ENCODE measurements at places on chromosomes 7 and 10.

GRCh38 chr10:22442063-22442462, 96.8 kb downstream of the SPAG6 start:
- DNase-seq = no peak

GRCh38 chr10:24041034-24041433, 167.9 kb upstream of the KIAA1217 start:
- no peak for DNase-seq

- no peak for DNase-seq
Measured at GRCh38 chr10:92790440-92790839, 57.9 kb upstream of the EXOC6 start.

DNA sequence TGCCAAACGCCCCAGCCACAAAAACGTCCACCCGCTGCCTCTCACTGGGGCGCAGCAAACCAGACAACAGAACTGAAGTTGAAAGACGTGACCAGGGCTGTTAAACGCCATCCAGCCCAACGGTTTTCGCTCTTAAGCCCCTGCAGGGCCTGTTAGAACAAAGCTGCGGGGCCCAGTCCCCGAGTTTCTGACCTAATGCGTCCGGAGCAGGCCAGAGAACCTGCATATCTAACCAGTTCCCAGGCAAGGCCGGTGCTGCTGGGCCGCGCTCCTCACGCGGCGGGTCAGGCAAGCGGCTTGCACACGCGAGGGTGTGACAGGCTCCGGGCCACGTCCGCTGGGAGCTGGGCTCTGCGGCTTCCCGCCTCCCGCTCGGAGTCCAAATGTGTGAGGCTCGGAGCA, 87.0 kb downstream of the PTPRN2 start:
- no peak for DNase-seq

- no peak for DNase-seq
Measured at GRCh38 chr7:122577449-122578003, 121.4 kb downstream of the RNF133 start.

GRCh38 chr10:83968052-83968451, 171.3 kb upstream of the GHITM start:
- DNase-seq = no peak

GRCh38 chr10:21406595-21407193, 118.8 kb downstream of the SKIDA1 start:
- DNase-seq = no peak

- no peak for DNase-seq
Measured at GRCh38 chr7:133753513-133753912, 373.6 kb upstream of the LRGUK start.

- DNase-seq = no peak
Measured at GRCh38 chr10:28545967-28546644, 13.2 kb downstream of the WAC start.
